ENCODE measurements at places on chromosomes 16 and 17.

GRCh38 chr16:76121636-76122035, 155.6 kb upstream of the CNTNAP4 start:
- DNase-seq: no peak
- H3K36me3 ChIP-seq: no peaks in the 10 kb centered on the region
- no peaks in the 10 kb centered on the region for H3K27me3 ChIP-seq
- H3K27ac ChIP-seq: no peak overlapping the region
- peaks cover 7% of the 10 kb centered on the region for H3K4me1 ChIP-seq
- H3K4me3 ChIP-seq: no peak overlapping the region

DNA sequence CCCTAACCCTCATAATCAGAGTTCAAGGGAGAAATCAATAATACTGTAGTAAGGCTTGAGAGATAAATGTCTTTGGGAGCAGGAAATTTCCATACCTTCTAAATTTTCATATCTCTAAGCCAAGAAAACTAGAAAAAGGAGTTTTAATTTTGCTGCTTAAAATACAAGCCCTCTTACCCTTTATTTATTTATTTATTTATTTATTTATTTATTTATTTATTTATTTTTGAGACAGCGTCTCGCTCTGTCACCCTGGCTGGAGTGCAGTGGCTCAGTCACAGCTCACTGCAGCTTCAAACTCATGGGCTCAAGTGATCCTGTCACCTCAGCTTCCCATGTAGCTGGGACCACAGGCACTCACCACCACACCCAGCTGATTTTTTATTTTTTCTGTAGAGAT, 69.0 kb upstream of the GNAO1 start:
- H3K27ac ChIP-seq: no peak overlapping the region
- H3K27me3 ChIP-seq: no peaks in the 10 kb centered on the region
- H3K4me3 ChIP-seq: no peak overlapping the region

- H3K36me3 ChIP-seq: no peaks in the 10 kb centered on the region
- no peaks in the 10 kb centered on the region for H3K4me1 ChIP-seq
- no peak for DNase-seq
- no peak overlapping the region for H3K4me3 ChIP-seq
Observed at GRCh38 chr17:79363552-79364275, 247.1 kb downstream of the RBFOX3 start.

- H3K4me1 ChIP-seq: peaks cover 4% of the 10 kb centered on the region
- no peak overlapping the region for H3K4me3 ChIP-seq
- no peaks in the 10 kb centered on the region for H3K36me3 ChIP-seq
- H3K27me3 ChIP-seq: no peaks in the 10 kb centered on the region
Observed at GRCh38 chr16:901715-902601, 68.8 kb downstream of the LMF1 start.

DNA sequence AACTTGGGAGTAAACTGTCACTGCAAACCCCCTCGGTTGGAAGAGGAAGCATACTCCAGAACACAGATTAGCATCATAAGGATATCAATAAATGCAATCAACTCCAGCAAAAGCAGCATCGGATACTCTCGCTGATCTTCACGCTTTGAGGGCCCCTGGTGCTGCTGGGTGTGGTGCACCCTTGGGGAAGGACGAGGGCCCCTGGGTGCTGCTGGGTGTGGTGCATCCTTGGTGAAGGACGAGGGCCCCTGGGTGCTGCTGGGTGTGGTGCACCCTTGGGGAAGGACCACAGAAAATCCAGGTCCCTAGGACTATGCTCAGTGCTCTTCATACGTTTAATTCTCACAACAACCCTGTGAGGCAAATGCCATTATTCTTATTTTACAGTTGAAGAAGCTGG, 54.2 kb downstream of the VPS53 start:
- no peak overlapping the region for H3K4me3 ChIP-seq
- peaks cover 2% of the 10 kb centered on the region for H3K4me1 ChIP-seq
- peaks cover 52% of the 10 kb centered on the region for H3K36me3 ChIP-seq
- H3K27ac ChIP-seq: no peak overlapping the region
- no peak for DNase-seq

DNA sequence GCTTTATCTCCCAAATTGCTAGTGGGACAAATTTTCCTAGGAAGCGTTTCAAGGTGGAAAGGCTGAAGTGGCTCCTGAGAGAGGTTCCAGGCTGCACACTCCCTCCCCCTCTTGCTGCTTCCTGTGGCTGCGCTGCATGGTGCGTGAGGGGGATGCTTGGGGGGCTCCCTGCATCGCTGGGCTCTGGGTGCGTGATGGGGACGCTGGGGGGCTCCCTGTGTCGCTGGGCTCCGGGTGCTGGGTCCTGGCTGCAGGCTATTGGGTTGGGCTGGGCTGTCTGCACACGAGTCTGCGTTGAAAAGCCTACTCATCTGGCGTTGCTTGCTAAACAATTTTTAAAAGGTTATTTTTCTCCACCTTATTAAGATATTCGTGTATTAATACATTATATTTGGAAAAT, 30.1 kb downstream of the NDEL1 start:
- H3K4me3 ChIP-seq: no peak overlapping the region
- no peaks in the 10 kb centered on the region for H3K27me3 ChIP-seq
- DNase-seq: no peak

DNA sequence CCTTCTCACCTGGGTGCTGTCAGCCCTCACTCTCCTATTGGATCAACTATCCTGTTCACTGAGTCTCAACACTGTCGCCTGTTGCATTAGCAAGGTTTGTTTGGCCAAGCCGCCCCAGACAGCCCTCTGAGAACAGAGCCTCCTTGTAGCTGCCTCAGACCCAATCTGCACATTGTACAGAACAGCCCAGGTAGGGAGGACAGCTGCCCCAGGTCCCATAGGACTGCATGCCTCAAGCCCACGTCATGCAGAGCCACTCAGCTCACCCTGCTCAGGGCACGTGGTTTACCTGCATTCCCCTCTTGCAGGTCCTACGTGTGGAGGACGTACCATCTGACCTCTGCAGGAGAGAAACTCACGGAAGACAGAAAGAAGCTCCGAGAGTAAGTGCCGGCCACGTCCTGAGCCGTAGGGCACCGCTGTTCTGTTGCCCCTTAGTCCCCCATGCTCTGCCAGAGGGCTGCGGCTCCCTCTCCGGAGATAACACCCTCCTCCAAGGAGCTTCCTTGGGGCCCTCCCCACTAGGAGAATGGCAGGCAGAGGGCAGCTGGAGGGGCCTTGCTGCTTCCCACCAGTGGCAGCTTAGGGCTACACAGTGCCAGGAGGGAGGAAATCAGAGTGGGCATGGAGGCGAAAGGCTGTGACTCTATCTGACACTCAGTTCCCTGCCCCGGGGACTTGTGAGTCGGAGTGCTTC, 2.8 kb downstream of the SNRNP25 start:
- H3K36me3 ChIP-seq: peaks cover 56% of the 10 kb centered on the region
- peaks cover 4% of the 10 kb centered on the region for H3K4me1 ChIP-seq
- H3K27ac ChIP-seq: no peak overlapping the region

- peaks cover 52% of the 10 kb centered on the region for H3K36me3 ChIP-seq
- peaks cover 9% of the 10 kb centered on the region for H3K4me1 ChIP-seq
- peak overlapping the region; percentile 59 for H3K4me3 ChIP-seq
- peak overlapping the region; percentile 17 for H3K27ac ChIP-seq
Observed at GRCh38 chr17:81064678-81065475, 29.9 kb downstream of the BAIAP2 start.

GRCh38 chr17:16997514-16998429, 25.9 kb upstream of the TNFRSF13B start:
- H3K4me1 ChIP-seq: no peaks in the 10 kb centered on the region
- no peaks in the 10 kb centered on the region for H3K36me3 ChIP-seq
- DNase-seq: no peak
- no peaks in the 10 kb centered on the region for H3K27me3 ChIP-seq

DNA sequence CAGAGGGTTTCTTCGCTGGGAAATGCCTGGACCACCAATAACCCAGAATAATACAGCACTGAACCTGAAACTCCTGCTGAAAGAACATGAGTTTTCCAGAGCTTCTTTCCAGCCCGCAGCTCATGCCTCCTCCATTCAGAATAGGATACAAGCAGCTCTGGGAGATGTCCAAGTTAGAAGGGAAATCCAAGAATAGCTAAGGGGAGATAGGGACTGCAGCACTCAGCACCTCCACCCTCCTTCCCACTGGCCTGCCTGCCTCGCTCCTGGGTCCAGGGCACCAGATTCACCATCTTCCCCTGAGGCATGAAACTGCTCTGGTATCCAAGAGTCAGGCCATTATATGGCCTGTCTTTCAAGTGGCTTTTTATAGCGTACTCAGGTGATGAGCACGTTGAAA, 4.1 kb downstream of the KRT31 start:
- DNase-seq: no peak
- H3K27ac ChIP-seq: no peak overlapping the region
- no peaks in the 10 kb centered on the region for H3K36me3 ChIP-seq
- H3K4me3 ChIP-seq: no peak overlapping the region

DNA sequence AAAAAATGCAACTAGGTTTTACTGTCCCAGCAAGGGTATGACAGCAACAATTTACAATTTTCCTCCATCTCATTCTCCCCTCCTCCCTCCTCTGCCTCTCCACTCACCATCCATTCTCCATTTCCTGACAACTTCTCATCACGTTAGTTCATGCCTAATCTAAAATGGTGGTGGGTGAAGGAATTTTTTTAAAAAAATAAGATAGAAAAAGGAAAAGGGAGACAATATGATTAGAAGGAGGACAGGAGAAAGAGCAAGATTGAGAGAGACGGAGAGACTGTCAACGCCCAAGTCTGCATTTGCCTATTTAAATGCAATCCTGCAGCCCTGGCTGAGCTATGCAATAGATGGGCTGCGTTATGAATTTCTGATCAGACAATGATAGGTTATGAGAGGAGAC, 380.7 kb upstream of the PSMD7 start:
- no peak for DNase-seq
- H3K27me3 ChIP-seq: no peaks in the 10 kb centered on the region
- peaks cover 15% of the 10 kb centered on the region for H3K4me1 ChIP-seq
- H3K4me3 ChIP-seq: no peak overlapping the region

DNA sequence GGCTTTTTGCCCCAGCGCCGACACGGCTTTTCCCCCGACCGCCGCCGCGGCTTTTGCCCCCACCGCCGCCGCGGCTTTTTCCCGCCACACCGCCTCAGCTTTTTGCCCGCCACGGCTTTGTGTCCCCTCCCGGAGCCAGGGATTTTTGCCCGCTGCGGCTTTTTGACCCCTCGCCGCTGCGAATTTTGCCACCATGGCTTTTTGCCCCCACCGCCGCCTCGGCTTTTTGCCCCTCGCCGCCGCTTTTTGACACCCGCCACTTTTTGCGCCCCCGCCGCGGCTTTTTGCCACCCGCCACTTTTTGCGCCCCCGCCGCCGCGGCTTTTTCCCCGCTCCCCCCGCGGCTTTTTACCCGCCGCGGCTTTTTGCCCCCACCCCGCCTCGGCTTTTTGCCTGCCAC, 1342.5 kb downstream of the TP53TG3F start:
- no peaks in the 10 kb centered on the region for H3K36me3 ChIP-seq
- H3K27me3 ChIP-seq: no peaks in the 10 kb centered on the region
- H3K27ac ChIP-seq: no peak overlapping the region
- no peak overlapping the region for H3K4me3 ChIP-seq
- no peaks in the 10 kb centered on the region for H3K4me1 ChIP-seq

DNA sequence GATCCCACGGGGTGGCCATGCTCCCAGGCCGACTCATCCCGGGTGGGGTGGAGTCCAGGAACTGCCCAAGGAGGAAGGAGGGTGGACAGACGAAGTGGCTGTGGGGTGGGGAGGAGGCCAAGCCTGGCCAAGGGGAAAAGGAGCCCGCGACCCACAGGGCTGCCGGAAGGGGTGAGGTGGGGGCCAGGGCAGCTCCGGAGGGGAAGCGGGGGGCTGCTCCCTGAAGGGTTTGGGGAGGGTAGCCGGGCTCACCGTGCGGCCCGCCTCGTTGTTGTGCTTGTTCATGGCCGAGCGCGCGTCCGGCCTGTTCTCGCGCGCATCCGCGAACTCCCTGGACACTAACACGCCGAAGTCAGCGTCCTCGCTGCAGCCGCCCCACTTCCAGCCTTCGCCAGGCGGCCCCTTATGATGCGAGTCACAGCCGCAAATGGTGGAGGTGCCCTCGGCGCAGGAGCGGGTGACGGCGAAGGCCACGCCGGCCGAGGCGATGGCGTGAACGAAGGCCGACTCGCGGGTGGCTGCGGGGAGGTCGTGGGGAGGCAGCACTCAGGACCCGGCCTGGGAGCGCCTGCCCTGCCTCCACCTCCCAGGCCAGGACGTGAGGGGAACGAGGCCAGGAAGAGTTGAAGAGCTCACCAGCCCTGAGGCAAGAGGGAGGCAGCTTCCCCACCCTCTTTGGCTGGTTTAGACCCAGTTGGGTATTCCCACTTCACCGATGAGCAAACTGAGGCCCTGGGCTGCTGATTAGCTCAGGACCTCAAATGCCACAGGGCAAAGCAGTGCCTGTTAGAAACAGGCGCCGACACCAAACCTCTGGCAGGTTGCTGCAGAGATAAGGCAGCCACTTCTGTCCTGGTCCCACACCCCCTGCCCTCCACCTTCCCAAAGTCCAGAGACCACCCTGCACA, 48.7 kb downstream of the WNT3 start:
- H3K36me3 ChIP-seq: no peaks in the 10 kb centered on the region
- H3K27me3 ChIP-seq: no peaks in the 10 kb centered on the region
- no peak for DNase-seq
- peaks cover 24% of the 10 kb centered on the region for H3K4me1 ChIP-seq
- H3K4me3 ChIP-seq: no peak overlapping the region

GRCh38 chr17:2230877-2231276, 72.7 kb downstream of the SMG6 start:
- H3K27me3 ChIP-seq: no peaks in the 10 kb centered on the region
- no peak for DNase-seq
- no peak overlapping the region for H3K4me3 ChIP-seq

GRCh38 chr16:79740252-79740651, 139.7 kb upstream of the MAF start:
- H3K27me3 ChIP-seq: no peaks in the 10 kb centered on the region
- peaks cover 12% of the 10 kb centered on the region for H3K4me1 ChIP-seq
- no peaks in the 10 kb centered on the region for H3K36me3 ChIP-seq
- DNase-seq: no peak

DNA sequence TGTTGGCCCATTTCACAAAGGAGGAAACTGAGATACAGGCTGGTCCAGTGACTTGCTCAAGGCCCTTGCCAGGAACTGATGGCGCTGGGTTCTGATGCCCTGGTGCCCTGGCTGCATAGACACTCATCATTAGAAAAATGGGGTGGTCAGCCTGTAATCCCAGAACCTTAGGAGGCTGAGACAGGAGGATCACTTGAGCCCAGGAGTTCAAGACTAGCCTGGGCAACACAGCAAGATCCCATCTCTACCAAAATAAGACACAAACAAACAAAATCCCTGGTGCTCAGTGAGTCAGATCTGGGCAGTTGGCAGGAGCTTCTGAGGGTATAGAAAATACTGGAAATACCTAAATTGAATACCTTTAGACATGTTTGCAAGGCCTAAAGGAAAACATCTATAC, 41.1 kb upstream of the KIFC3 start:
- no peaks in the 10 kb centered on the region for H3K27me3 ChIP-seq
- peaks cover 13% of the 10 kb centered on the region for H3K4me1 ChIP-seq
- no peak overlapping the region for H3K4me3 ChIP-seq
- DNase-seq: no peak
- no peaks in the 10 kb centered on the region for H3K36me3 ChIP-seq
- H3K27ac ChIP-seq: no peak overlapping the region

Data from neuronal stem cell (in vitro differentiated cells).